ENCODE measurements at places on chromosomes 13 and 19.
A peak's percentile ranks its signal among the peaks of the same experiment; 100 is the strongest.

DNA sequence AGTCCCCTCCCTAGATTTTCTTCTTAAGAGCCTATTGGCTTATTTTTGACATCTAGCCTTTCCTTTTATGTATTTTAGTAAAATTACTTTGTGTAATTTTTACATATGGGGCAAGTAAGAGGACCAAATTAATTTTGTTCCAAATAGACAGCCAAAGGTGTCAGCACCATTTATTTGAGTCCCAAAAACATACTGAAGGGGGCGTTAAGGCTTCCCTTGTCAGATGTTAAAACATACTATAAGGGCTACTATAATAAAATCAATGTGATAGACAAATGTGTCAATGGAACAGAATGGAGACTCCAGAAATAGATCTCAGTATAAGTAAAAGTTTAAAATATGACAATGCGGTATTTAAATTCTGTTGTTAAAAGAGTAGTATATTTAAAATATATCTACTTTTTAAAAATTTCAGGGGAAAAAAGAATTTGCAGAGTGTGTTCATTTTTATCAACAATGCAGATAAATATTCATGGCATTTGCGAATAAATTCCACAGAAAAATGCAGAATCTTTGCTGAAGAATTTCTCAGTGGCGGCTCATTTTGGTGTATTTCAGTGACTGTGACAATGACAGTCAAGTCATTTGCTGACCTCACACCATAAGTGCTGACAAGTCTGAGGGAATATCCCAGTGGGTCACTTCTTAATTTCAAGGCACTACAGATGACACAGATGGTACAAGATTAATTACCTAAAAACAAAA is 133.7 kb downstream of the MTUS2 start:
- no peak for DNase-seq

GRCh38 chr19:3403489-3404323 is 37.3 kb downstream of the NFIC start:
- DNase-seq = no peak

DNA sequence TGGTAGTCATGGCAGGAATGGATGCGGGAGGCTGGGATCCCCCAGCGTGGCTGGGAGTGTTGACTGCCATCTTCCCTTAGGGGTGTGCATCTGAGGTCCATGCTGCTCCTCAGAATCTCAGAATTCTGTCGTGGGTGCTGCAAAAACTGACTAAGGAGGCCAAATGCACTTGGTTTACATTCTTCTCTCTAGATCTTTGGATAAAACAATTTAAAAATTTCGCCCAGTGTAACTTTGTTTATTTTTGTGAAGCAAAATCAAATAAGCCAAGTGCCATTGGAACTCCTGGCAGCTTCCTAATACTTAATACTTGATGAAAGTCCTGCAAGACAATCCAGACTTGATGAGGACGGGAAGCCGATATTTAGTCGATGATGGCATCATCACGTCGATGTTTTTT is 27.8 kb upstream of the TM9SF2 start:
- DNase-seq = no peak

DNA sequence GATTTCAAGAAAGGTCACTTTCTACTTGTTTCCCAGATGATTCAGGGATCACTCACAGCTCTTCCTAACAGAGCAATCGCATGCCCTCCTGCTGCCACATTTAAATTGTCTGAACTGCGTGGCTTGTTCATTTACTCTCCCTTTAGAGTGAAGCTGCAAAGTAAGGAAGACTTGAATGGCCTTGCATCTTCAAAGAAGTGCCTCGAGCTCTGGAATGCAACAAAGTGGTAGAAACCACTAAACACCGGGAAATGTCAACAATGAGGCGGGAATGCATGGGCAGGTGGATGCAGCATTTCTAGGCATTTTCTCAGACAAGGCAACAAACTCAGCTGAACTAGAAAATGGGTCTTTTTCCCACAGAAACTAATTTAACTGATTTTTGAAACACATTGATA is 10.3 kb upstream of the DACH1 start:
- DNase-seq = no peak

- DNase-seq = peak; percentile 80
These were observed 60.7 kb upstream of the GPR183 start for GRCh38 chr13:99367663-99368448.

GRCh38 chr13:34189946-34190345 is 372.0 kb downstream of the RFC3 start:
- no peak for DNase-seq

GRCh38 chr13:68608147-68608546 is 1378.0 kb upstream of the PCDH9 start:
- DNase-seq = no peak

DNA sequence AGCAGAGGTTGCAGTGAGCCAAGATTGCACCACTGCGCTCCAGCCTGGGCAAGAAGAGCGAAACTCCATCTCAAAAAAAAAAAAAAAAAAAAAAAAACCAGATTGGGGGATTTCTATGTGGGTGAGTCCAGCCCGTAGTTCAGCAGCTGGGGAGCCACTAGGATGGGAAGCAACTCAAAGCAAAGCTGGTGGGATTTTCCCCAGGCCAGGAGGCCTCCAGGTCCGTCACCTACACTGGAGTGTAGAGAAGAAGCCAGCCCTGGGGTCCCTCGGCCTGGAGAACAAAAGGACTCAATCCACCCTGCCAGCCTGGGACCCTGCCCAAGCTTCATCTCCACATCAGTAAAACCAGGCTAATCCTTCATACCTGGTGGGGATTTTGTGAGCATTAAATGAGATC is 121.3 kb upstream of the CACNA1A start:
- no peak for DNase-seq

DNA sequence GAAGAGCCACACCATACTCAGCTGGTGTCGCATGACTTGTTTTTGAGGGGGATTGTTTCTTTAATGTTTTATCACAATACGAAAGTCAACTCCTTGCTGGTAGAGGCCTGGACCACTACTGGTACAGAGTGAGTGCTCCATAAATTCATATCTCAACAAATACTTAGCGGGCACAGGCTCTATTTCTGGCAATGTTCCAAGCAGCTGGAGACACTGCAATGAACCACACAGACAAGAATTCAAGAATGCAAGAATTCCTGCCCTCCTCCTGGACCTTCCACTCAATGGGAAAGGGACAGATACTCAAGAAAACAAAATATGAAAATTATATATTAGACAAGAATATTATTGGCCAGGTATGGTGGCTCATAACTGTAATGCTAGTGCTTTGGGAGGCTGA is 5.1 kb upstream of the FXYD5 start:
- DNase-seq = no peak

- DNase-seq = no peak
These were observed 30.8 kb upstream of the ZNRF4 start for GRCh38 chr19:5424192-5424973.

DNA sequence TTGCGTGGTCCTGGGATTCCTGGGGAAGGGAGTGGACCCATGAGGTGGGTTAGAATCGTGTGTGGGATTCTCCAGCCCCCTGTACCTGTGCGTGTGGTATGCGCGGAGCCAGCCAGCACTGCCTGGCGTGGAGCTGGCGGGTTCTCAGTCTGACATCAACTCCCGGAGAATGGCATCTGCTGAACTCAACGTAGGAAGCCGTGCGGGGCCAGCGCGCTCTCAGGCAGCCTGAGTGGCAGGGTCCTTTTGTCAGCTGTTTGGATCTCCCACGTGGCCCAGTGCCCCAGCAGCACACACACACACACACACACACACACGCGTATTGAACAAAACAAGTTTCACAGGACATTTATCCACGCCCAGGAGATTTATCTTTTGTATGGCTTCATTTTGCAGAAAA is 28.1 kb downstream of the ATP4B start:
- DNase-seq = no peak

DNA sequence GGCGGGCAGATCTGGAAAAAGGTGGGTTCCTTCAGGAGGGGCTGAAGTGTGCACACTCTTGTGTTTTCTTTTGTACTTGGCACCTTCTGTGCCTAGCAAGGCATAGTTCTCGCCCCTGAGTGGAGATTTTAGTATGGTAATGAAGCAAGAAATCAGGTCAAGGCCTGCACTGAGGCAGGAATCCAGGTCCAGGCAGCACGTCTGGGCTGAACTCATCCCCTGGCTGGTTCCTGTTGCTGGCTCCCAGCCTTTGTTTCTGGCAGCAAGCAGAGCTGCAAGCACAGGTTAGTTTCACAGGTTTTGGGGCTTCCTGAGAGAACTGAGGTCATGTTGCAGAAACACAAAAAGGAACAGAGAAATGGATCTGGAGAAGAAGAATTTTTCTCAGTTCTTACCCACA is 21.2 kb downstream of the SIGLEC7 start:
- no peak for DNase-seq

GRCh38 chr13:25280396-25280795 is 6.9 kb downstream of the MTMR6 start:
- DNase-seq = no peak

GRCh38 chr19:18893587-18894253 is 2.2 kb downstream of the CERS1 start:
- DNase-seq = no peak

GRCh38 chr19:4030552-4030951 is 23.0 kb downstream of the PIAS4 start:
- DNase-seq = no peak

GRCh38 chr19:16113727-16114126 is 2.0 kb downstream of the RAB8A start:
- no peak for DNase-seq

DNA sequence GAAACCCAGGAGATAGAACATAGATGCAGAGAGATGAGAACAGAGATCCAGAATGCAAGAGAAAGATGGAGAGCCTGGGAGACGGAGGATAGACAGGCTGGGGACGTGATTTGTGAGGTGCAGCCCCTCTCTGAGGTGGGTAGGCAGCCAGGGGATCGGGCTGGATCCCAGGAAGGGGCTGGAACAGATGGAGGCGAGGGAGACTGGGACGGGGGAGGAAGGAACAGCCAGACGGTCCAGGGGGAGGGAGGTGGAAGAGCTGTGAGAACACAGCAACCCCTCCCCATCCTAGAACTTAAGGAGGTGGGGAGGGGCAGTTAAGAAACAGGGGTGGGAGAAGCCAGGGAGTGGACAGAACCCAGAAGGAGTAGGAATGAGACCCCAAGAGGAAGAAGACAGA is 3.1 kb downstream of the SLC17A7 start:
- DNase-seq = no peak

DNA sequence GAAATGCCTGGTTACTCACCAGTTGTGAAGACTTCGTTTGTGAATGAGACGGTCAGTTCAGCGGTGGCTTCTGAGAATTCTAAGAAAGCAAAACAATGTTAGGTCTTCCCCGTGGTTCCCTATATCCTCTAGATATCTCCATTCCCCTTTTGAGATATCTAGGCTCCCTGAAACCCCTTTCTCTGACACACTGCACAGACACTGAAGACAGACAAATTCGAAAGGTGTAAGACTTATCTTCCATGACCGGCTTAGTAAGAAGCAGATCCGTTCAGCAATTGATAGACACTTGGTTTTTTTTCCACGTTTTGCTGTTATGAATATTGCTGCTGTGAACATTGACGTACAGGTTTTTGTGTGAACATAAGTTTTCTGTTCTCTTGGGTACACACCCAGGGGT is 19.4 kb downstream of the GP6 start:
- DNase-seq = no peak

DNA sequence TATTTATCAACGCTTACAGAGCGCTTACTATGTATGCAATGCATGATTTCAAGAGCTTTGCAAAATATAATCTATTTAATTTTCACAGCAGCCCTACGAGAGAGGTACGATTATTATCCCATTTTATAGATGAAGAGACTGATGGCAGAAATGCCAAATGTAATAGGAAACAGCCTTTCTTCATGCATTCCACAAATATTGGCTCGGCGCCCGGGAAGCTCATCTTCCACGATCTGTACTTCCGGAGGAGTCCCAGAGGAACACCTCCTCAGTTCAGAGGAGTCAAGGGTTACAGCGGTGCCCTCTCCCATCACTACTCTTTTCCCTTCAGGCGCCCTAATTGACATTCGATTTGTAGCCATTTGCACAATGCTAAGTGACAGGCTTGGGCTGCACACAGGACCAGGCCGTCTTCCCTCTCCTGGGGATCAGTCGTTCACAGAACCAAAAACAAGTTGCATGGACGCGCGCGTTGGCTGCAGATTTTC is 1.1 kb upstream of the ARHGAP35 start:
- no peak for DNase-seq

DNA sequence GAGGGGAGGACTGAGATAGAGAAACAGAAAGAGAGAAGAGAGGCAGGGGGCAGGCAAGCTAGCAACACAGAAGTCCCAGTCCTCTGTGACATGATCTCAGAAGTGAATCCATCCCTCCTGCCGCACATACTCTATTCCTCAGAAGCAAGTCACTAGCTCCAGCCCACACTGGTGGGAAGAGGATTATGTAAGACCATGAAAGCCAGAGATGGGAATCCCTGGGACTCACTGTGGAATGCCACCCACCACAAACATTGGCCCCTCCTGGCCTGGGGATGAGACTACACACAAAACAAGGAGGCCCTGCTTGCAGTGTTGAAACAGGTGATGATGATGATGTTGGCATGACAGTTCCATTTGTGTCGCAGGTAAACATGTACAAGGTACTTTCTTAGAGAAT is 419.9 kb downstream of the IRS2 start:
- DNase-seq = no peak

DNA sequence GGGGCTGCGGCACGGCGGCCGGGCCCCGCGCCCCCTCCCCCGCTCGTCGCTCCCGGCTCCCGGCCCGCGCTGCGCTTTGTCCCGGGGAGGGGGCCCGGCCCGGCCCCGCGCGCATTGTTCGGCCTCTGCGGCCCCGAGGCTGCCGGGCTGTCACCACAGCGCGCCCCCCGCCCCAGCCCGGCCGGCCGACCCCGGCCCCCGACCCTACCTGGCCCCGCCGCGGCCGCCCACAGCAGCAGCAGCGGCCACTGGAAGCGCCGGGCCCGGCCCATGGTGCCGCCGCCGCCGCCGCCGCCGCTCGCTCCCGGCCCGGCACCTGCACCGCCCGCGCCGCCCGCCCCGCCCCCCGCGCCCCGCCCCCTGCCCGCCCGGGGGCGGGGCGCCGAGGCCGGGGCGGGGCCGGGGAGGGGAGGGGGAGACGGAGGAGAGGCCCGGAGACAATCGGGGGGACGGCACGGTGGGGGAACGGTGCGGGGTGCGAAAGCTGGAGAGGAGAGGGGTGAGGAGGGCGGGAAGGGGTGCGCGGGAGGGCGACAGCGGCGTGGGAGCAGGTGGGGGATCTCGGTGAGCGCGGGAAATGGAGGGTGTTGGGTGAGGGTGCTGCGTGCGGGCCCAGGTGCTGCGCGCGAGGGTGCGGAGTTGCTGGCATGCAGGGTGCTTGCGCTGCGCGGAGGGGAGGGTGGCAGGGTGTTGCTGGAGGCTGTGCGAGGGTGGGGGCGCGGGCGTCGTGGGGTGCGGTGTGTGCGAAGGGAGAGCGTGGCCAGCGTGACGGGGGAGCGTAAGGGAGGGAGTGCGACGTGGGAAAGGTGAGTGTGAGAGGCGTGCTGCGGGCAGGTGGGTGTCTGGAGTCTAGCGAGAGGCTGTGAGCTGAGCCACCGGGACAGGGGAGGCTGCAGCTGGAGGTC is at the start of gene CADM4:
TSS of gene CADM4 (minus strand) at position 332 of the 905 bp plus-strand sequence. CDS start at position 272, 60 bp downstream.
- peak; percentile 83 for DNase-seq

DNA sequence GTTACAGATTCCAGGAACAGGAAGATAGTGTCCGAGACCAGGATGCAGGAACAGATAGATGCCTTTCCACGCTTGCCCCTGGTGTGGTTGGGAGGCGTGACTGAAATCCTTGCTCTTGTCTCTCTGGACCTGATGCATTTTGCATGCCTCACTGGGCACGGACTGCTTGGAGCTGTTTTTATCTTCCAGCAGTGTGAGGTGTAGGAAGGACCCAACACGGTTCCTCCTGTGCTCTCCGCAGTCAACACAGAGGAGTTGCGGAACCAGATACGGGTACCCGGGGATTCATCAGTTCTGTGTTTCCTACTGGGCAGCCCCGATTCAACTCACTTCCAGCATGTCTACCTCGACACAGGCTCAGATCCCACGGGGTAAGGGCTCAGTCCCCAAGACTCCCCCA is 6.5 kb downstream of the DOT1L start:
- no peak for DNase-seq

- no peak for DNase-seq
These were observed 4.7 kb downstream of the PRKACA start for GRCh38 chr19:14112809-14113385.

Measured in activated CD4-positive, alpha-beta T cell treated with anti-CD3 and anti-CD28 coated beads, Interleukin-2, amount 10 ng/mL, durations not matched to agents 24 days and 14 days (primary cell).